Cortex of kidney (tissue), 1 donor: ENCODE measurements at places on chromosomes 13 and 19.

DNA sequence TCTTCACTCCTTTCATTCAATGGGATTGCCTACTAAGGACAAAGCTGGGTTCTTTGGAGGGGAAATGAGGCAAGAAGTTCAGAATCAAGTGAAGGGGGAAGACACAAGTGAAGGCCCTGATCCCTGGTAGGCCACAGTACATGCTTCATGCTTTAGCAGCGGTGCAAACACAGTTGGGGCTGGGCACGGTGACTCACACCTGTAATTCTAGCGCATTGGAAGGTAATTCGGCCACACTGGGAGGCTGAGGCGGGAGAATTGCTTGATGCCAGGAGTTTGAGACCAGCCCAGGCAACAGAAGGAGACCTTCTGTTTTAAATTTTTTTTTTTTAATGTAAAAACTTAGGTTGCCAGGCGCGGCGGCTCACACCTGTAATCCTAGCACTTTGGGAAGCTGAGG, 23.4 kb upstream of the GATAD2A start:
- DNase-seq, result no peak

DNA sequence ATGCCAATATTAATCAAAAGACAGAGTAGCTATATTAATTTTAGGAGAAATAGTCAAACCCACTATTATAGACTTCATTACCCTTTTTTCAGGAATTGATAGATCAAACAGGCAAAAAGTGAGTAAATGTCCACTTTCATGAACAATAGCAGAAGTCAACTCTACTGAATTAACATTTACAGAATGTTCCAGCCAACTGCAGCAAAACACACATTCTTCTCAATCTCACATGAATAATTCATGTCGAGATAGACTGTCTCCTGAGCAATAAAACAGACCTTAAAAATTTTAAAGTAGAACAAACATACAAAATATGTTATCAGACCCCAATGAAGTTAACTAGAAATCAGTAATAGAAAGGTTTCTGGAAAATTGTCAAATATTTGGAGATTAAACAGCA, 118.4 kb downstream of the MYO16 start:
- no peak for DNase-seq

DNA sequence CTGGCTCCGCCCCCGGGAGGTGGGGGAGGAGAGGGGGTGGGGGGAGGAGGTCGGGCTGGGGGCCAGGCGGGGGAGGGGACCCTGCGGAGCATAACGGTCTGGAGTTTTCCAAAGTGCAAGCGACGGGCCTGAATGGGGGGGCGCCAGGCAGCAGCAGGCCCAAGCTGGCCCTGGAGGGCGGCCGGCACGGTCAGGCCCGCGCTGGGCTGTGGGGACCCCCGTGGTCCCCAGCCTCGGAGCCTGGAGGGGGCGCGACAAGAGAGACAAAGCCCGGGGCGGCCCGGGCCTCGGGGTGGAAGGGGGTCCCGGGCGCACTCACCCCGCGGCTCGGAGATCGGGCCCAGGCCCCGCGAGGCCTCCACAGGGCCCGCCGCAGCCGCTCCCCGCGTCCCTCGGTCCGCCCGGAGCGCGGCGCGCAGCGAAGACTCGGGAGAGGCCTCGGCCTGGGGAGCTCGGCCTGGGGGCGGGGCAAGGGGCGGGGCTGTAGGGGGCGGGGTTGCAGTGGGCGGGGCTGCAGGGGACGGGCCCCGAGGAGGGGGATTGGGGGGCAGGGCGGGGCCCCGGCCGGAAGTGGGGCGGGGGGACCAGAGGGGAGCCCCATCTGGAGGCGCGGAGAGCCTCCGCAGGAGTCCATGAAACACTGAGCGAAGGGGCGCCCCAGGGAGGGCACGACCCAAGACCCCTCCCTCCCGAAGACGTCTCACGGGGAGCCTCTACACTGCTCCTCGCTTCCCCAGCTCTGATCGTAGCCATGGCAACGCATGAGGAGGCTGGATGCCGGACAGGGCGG, 47.6 kb downstream of the PTPRS start:
- no peak for DNase-seq

DNA sequence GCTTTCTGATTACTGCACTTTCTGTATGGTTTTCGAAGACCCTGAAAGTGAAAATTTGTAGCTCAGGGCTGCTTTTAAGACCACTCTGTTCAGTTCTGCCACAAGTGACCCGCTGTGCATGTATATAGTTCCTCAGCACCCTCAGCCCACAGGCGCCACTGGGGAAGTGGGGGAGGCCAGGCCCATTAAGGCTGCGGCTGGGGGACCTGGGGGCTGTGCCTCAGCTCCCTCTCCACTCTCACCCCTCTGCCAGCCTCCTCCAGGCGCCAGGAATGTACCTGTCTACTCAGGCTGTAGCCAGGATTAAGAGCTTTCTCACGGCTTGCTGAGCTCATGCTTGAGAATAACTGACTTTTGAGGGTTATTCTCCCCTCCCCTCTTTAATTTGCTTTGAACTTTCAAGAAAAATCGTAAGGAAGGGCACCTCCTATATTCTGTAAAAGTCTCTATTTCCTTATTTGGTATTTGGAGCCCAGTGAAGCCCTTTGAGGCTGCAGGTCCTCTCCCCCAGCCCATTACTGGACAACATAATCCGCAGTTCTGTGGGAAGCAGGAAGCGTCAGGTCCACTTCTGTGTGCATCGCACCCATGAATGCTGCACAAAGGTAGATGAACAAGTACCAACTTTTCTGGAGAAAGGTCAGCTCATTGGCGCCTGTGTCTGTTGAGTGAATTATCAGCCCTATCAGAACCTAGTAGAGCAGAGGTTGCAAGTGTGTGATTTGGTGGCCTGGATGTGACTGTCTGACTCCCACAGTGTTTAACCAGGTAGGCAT, 29.6 kb downstream of the GJA3 start:
- DNase-seq, result no peak

- DNase-seq, result no peak
Observed at GRCh38 chr19:42850981-42851717, 28.4 kb downstream of the PSG1 start.

GRCh38 chr19:574658-575526, 2.5 kb downstream of the BSG start:
- no peak for DNase-seq

- DNase-seq, result no peak
Observed at GRCh38 chr13:47726394-47726793, 274.7 kb downstream of the SUCLA2 start.

- no peak for DNase-seq
Observed at GRCh38 chr19:18291590-18292461, 10.4 kb upstream of the JUND start.

- DNase-seq, result no peak
Observed at GRCh38 chr19:52307275-52307674, 10.3 kb downstream of the ZNF480 start.

- DNase-seq, result no peak
Observed at GRCh38 chr13:97329331-97329730, 104.6 kb upstream of the RAP2A start.

DNA sequence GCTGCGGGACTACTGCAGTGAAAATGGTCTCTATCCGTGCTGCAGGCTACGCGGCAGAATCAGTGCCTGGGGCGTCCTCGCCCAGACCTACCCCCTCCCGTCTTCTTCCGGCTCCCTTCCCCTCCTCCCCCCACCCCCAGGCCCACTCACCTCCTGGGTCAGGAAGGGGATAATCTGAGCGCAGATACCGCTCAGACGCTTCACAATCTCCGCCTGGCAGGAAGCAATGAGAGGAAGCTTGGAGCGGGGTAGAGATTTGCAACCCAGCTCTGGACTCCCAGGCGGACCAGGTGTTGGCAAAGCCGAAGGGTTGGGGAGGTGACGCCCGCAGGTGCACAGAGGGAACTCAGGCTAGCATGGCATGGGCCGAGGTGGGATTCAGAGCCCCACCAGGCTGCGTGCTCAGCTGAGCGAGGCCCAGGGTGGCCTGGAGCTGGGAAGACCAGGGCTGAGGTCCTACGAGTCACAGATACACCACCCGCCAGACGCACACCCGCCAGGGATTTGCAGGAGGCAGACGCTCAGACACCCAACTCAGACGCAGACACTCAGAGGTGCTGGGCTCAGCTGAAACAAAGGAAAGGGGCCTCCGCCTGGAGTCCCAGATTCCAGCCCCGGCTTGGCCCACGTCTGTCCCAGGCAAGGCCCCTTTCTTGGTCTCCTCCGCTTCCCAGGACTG, 4.1 kb downstream of the TLE2 start:
- no peak for DNase-seq

GRCh38 chr19:47765523-47766358, 12.8 kb upstream of the SELENOW start:
- DNase-seq, result no peak

DNA sequence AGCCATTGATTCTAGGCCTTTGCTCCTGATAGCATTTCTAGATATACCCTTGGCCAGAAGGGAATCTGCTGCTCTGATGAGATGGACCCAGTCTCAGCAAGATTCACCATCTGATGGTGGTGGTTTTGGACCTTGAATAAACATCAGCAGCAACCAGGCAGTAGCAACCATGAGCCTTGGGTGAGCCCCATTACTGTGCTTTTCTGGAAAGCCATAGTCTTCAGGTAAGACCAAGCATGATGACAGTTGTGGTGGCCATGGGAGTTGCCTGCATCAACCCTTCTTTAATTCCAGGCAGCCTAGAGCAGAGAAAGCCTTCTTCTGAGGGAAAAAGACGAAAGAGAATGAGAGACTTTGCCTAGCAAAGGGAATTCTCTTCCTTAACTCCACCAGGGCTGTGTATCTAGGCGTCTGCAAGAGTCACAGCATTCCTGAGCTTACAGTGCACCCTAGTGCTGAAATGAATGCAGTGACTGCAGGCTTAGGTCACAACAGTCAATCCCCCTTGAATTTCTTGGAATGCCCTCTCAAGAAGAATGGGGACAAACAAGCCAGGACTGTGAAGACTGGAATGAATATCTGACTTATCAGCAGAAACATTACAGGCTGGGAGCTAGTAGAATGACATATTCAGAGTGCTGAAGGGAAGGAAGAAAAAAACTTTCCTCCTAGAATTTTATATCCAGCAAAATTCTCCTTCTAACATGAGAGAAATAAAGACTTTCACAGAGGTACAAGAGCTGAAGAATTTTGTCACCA, 942.4 kb upstream of the PCDH20 start:
- DNase-seq, result no peak

- no peak for DNase-seq
Observed at GRCh38 chr13:69946511-69946910, 161.1 kb upstream of the ATXN8OS start.

DNA sequence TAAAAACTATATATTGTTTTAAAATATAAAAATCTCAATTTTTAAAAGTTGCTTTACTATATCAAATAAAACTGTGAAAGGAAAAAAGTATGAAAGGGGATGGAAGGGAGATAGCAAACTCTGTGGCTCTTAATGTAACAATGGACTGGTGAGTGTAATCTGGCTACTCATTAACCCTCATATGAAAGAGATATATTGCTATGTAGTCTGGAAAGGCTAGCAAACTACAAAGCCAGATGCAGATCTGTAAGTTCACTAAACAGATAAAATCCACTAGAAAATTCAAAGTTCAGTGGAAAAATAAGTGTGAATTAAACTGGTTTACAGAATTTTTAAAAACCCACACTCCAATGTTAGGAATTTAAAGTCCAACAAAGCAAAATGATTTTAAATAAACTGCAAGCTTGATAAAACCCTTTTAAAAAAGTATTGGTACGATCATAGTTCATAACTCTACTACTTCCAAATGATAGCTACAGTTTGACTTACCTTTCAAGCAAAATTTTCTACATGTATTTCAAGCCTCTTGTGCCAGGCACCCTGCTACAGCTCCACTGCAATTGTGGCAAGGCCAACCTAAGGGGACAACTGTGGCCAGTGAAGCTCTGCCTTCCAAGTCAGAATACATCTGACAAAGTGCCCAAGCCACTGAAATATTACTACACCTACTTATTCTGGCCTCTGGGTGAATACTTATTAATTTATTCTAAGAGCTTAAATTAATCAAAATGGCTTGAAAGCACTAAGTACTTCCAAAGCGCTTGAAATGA, 647 bp upstream of the ELF1 start:
- DNase-seq, result no peak

DNA sequence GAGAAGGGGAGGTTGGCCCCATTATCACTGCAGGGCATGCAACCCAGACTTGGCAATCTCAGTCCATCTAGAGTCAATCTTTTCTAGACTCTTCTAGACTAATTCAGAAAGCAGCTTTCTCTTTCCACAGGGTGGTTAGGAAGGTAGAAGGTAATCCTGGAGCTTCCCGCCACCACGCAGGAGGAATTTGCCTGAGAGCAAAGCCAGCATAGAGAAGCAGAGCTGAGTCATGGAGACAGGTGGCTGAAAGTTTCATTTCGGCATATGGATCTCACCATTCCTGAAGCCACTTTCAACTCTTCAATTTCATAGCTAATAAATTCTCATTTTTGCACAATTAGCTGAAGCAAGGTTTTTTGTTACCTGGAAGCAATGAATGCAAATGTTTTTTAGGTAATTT, 29.0 kb upstream of the FFAR2 start:
- DNase-seq, result no peak

- DNase-seq, result no peak
Observed at GRCh38 chr13:104683789-104684188, 1617.6 kb upstream of the SLC10A2 start.

- DNase-seq, result no peak
Observed at GRCh38 chr13:28329395-28330158, 165.4 kb downstream of the FLT1 start.

- DNase-seq, result no peak
Observed at GRCh38 chr19:31350693-31351055, 1.4 kb upstream of the TSHZ3 start.
